ENCODE measurements at places on chromosomes 1 and 21.

GRCh38 chr1:52554267-52554640, 1.4 kb upstream of the TUT4 start:
- DNase-seq, result no peak

DNA sequence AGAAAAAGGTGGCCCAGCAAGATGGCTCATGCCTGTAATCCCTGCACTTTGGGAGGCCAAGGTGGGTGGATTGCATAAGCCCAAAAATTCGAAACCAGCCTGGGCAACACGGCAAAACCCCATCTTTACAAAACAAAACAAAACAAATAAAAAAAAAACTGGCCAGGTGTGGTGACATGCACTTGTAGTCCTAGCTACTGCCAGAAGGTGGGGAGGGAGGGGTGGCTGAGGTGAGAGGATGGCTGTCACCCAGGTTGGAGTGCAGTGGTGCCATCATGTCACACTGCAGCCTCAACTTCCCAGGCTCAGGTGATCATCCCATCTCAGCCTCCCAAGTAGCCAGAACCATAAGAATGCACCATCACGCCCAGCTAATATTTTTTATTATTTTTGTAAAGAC, 22.8 kb downstream of the RERE start:
- DNase-seq, result no peak

DNA sequence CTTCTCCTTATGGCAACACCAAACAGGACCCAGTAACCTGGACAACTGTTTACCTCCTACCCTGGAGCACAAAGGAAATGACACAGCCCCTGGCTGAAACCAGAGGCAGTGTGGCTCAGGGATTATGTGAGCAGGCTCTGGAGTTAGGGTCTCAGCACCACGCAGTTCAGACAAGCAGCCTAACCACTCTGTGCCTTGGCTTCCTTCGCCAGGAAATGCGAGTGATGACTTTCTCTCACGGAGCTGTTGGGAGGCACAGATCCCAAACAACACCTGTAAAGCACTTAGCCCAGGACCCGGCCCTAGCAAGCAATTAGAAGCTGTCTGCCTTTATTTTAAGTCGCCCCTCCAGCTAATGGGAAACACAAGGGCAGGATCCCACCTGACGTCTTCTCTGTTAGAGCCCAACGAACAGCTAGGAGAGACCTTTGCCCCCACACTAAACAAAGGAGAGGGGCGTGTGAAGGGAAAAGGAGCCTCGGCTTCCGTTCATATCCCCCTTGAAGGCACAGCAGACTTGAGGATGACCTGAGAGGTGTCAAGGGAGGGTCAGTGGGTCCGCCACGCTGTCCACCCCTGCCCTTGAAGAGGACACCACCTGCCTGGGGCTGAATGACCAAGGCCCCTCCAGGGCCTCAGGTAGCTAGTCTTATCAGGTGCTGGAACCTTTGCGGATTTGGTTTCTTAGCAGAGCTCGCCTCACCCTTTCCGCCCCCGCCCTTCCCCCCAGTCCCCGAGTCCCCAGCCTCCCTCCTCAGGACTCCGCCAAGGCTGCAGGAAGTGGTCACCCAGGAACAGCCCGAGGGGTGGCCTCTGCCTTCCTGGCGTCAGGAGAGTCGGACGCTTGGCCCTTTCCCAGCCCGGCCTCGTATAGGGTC, 860 bp downstream of the TMEM63A start:
- DNase-seq, result peak; percentile 76

- no peak for DNase-seq
Observed at GRCh38 chr1:78009276-78009675, 4.5 kb downstream of the DNAJB4 start.

DNA sequence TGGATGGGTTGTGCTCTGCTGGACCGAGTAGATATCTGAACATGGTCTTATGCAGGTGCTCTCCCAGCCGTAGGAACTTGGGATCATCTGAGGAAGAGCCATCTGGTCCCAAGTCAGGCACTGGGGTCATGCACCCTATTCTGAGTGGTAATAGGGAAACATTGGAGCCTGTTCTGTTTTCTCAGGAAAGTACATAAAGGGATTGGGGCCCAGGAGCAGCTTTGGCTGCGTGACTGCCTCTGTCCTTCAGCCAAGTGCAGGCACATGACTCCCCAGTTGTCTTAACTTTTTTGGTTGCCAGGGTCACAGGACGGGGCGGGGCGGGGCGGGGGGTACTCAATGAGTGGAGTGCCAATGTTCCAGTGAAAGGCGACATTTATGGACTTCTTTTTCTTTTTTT, 11.5 kb downstream of the PFKFB2 start:
- DNase-seq, result no peak

- no peak for DNase-seq
Observed at GRCh38 chr21:34122047-34122446, 48.7 kb downstream of the MRPS6 start.

GRCh38 chr21:35512346-35512745, 463.2 kb upstream of the RUNX1 start:
- DNase-seq, result no peak

- no peak for DNase-seq
Observed at GRCh38 chr1:56821462-56821797, 2.2 kb upstream of the FYB2 start.

DNA sequence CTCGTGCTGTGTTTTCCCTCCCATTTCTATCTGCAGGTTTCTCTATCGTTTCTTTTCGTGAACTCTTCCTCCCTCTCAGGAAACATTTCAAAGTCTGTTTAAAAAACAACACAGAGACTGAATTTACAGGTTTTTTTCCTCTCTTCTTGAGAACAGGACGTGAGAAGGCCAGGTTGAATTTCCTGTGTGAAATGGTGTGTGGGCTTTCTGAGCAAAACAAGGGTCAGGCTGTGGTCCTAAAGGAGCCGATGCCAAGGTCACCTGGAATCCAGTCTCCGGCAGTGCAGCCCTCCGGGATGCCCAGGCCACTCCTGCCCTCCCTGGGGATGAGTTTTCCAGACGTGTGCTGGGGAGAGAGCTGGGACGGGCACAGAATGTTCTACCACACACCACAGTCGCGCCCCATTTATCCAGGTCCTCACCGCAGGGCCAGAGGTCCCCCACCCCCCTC, 62.7 kb upstream of the RUNX3 start:
- no peak for DNase-seq
